Left renal cortex interstitium (tissue), 4 donors: ENCODE measurements at places on chromosomes 2 and 18. TPM values are rescaled to one million over a fixed set of nuclear protein-coding genes. Genes with fewer than 3 reads are reported as not detected.

The MTA3 gene
- polyA plus RNA-seq, result 83.8 TPM

The PSMA8 gene
- polyA plus RNA-seq, result not detected

The MPP4 gene
- polyA plus RNA-seq, result 0.30 TPM

The STK39 gene
- polyA plus RNA-seq, result 31.6 TPM

The GAL3ST2 gene
- 0.69 TPM for polyA plus RNA-seq

The FLACC1 gene
- polyA plus RNA-seq, result 1.8 TPM

The TNS1 gene
- polyA plus RNA-seq, result 56.7 TPM

The CTAGE1 gene
- polyA plus RNA-seq, result 0.05 TPM

The NCKAP5 gene
- 8.1 TPM for polyA plus RNA-seq

The KATNAL2 gene
- polyA plus RNA-seq, result 13.5 TPM

The ETAA1 gene
- 25.7 TPM for polyA plus RNA-seq

The MYO1B gene
- 109 TPM for polyA plus RNA-seq

The SF3B6 gene
- 171 TPM for polyA plus RNA-seq

The MAL gene
- polyA plus RNA-seq, result 341 TPM

The TMEM247 gene
- polyA plus RNA-seq, result not detected

The PLEK gene
- 5.1 TPM for polyA plus RNA-seq

The ST6GAL2 gene
- 19.8 TPM for polyA plus RNA-seq

The LINC00305 gene
- polyA plus RNA-seq, result 2.8 TPM

The LIMS4 gene
- 3.1 TPM for polyA plus RNA-seq

The HOXD13 gene
- polyA plus RNA-seq, result 0.65 TPM

The EVX2 gene
- polyA plus RNA-seq, result not detected

The RGPD3 gene
- 0.46 TPM for polyA plus RNA-seq

The NRP2 gene
- polyA plus RNA-seq, result 70.4 TPM

The TPO gene
- 0.08 TPM for polyA plus RNA-seq

The BCL2 gene
- 22.1 TPM for polyA plus RNA-seq

The SGPP2 gene
- polyA plus RNA-seq, result 20.2 TPM
